ENCODE measurements at places on chromosomes 5 and 9.
A peak's percentile ranks its signal among the peaks of the same experiment; 100 is the strongest.

DNA sequence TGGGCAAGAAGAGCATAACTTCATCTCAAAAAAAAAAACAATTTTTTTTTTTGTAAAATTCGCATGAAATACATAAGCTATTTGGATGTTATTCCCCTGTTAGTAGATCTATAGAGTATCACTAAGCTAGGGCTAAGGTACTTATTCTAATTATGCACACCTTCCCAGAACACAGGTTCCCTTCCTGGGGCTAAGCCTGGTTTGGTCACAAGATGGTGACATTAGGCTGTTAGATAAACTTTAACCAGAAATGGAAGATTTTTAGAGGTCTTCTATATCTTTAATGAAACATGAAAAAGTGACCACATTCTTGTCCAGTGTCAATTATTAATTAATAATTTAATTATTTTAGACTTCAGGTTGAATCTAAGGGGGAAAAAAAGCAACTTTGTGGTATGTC is 433.5 kb downstream of the CDH18 start:
- no peak for DNase-seq

- DNase-seq: no peak
Measured at GRCh38 chr5:176486189-176486757, 38.1 kb downstream of the FAF2 start.

- no peak for DNase-seq
Measured at GRCh38 chr5:81631621-81632020, 119.3 kb downstream of the SSBP2 start.

GRCh38 chr5:43891112-43891511 is 288.1 kb downstream of the NNT start:
- peak; percentile 32 for DNase-seq

DNA sequence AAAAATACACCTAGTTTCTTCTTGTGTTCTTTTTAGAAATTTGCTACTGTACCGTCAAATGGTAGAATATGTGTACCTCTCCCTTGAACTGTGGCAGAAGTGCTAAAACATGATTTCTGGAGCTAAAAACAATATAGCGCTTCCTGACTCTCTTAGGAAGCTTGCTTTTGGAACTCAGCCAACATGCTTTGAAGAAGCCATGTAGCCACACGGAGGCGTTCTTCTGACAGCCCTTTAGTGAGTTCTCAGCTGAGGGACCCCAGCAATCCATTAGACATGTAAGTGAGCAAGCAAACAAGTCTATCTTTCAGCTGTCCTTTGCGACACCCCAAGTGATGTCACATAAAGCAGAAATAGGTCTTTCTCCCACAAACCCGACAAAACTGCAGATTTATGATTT is 917.0 kb downstream of the CDH9 start:
- no peak for DNase-seq

- peak; percentile 1 for DNase-seq
Measured at GRCh38 chr5:93736284-93736683, 5.1 kb downstream of the POU5F2 start.

- DNase-seq: no peak
Measured at GRCh38 chr5:109550077-109550476, 139.7 kb upstream of the MAN2A1 start.

DNA sequence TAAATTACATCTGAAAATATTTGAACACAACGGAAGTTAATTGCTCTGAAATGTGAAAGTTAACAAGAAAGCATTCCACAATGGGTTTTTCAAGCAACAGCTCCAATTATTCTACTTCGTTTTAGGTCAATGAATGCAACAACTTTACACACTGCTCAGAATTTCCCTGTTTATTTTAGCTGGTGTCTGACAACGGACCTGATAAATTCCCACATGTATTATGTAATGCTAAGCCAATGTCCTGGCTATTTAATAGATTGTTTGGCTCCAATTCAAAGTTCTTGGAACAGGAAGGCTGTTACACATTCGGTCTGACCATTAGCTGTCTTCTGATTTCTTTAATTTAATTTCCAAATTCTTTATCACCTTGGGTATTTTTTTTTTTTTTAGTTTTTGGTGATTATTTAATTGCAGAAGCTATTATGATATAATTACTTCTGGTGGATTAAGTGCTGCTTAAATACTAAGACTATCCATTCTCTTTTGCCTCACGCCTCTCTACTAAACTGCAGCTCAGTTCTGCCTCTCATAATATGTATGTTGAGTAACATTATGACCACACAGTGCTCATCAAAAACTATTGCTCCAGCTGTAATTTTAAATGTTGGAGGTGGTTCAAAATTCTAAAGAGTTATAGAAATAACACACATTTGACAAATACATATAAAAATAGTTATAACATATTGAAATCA is 57.9 kb downstream of the MEF2C start:
- DNase-seq: peak; percentile 12

DNA sequence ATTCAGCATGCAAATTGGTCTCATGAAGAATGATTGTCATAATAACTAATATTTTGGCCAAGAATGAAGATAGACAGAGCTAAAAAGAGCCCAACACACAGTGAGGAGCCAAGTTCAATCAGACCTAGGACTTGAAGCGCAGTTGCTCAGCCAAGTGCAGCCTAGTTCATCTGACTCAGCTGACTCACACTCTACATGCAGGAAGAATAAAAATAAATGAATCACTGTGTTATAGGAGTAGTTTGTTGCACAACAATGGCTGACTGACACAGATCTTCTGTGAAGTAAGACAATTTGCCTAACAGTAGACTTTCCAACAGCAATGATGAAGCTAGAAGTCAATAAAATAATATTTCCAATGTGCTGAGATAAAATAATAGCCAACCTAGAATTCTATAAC is 261.5 kb downstream of the CEMIP2 start:
- DNase-seq: peak; percentile 68

- DNase-seq: no peak
Measured at GRCh38 chr9:90107726-90108655, 503.2 kb downstream of the GADD45G start.

DNA sequence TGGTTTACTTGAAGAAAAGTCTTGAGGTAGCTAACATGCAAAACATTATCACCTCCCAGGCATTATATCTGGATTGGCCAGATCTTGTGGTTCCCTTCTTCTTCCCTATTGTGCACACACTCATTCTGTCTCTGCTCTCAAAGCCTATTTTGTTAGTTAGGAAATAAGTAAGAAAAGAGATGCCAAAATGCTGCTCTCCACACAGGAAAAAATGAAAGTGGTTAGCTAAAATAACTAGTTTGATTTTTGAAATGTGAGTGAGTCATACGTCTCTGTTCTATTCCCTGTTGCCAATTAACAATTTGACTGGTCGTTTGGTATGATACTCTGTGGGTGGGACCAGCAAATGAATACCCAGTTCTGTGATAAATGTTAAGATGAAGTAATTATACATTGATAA is 28.1 kb downstream of the LMNB1 start:
- peak; percentile 72 for DNase-seq

GRCh38 chr9:68720656-68721313 is 15.7 kb downstream of the PIP5K1B start:
- no peak for DNase-seq

GRCh38 chr5:39459907-39460306 is 35.1 kb upstream of the DAB2 start:
- DNase-seq: no peak

DNA sequence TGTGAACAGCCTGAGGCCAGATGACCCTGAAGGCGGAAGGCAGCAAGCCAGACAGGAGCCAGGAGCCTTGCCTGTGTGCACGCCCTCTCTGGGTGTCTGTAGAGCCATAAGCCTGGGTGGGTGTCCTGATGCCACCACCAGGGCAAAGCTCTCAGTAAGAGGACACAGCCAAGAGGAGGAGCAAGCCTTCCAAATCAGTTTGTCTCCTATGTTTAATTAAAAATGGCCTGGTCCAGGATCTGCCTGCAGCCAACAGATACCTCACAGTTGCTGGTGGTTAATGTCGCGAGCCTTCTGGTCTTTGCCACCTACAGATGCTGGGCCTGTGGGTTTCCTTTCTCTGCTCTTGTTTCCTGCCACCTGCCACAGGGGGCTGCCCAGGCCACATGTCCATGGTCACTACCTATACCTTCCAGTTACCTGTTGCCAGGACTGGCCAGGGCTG is 56.9 kb downstream of the SYK start:
- DNase-seq: no peak

DNA sequence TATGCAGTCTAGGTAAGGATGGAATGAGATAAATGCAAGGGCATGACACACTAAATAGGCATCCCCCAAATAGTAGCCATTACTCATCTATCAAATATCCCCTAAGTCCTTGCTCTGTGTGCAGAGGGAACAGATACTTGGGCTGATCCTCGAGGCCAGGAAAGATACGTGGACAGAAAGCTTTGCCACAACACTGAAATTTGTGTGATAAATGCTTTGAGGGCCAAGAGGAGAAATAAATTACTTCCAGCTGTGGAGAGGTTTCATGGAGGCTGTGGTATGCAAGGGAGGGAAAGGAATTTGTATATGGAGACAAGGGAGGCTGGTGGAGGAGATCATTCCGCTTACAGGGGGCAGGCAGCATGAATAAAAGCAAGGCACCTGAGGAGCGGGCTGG is 18.5 kb downstream of the ATOX1 start:
- peak; percentile 94 for DNase-seq

GRCh38 chr5:7894860-7895259 is 25.9 kb downstream of the MTRR start:
- no peak for DNase-seq

DNA sequence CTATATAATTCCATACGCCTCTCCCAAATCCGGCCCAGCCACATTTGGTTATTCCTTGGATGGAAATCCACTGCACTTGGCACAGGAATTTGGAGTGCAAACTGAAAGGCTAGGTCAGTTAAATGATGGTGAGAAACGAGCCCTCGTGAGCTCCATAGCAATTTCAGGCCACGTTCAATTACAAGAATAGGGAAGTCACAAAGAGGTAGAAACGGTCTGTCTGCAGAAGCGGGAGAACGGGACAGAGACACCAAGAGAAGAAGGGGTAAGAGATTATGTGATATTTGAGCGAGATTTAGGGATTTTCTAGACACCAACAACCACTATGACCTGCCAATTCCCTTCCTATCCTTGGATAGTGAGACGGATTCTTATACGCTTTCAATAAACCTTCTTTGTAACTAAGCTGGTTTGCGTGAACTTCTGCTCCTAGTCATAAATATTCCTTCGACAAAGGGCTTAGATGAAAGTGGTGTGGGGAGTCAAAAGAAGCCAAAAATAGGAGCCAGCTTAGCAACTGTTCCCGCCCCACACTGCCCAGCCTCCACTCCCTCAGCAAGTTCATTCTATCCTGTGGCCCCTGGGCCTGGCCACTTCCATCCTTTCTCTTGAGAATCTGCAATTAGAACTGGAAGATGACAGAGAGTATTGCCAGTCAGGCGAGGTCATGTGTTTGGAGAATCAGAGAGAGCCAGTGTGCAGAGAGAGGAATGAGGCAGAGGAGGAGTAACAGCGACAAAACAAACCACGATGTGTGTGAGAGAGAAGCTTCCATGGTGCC is 118.4 kb downstream of the ZNF608 start:
- no peak for DNase-seq

GRCh38 chr5:9354336-9355081 is 191.4 kb downstream of the SEMA5A start:
- DNase-seq: no peak

DNA sequence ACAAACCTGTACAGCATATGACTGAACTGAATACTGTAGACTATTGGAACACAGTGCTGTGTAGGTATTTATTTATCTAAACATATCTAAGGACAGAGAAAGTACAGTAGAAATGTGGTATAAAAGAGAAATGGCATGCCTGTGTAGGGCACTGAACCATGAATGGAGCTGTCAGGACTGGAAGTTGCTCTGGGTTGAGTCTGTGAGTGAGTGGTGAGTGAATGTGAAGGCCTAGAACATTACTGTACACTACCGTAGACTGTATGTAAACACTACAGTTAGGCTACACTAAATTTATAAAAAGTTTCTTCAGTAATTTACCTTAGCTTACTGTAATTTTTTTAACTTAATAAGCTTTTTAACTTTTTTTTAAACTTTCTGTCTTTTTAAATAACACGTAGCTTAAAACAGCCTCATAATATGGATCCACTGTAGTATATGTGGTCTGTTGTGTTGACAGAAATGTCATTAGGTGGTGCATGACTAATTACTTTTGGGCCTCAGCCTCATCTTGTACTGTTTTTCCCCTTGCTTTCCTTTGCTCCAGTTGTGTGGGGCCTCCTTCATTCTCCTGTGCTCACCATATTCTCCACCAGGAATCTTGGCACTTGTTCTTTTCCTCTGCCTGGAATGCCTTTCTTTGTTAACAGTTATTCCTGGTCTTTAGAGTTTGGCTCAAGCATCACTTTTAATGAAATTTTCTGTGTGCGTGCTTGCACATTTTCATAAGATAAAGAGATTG is 8.8 kb downstream of the SPIN1 start:
- no peak for DNase-seq

GRCh38 chr9:9892217-9892616 is 720.6 kb downstream of the PTPRD start:
- no peak for DNase-seq

GRCh38 chr9:75170898-75171360 is 82.6 kb downstream of the OSTF1 start:
- no peak for DNase-seq

DNA sequence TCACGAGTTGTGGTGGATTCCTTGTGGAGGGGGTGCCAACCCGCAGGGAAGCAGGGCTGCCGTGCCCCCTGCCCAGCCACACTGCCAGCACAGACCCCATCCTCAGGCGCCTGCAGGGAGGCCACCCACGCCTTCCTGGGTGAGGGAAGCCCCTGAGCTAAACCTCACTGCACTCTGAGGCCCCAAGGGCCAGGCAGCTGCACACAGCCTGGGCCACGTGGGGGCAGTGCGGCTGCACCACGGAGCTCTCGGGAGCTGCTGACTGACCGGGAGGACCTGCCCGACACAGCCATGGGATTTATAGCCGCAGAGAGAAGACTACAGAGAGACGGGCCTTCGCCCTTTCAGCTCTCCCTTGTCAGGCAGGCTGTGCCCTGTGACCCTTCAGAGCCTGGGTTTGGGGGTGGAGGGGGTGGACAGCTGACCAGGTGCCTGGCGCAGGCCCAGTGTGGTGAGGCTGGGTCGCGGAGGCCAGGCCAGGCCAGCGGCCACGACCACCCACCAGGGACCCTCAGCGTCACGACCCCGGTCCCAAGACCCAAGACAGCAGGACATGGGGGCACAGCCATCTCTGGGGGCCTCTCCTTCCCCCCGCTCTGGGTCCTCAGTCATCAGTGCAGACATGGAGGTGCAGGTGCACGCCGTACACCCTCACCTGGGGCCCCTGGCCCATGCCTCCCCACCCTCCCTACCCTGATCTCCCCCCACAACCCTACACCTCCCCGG is 4.3 kb upstream of the AHRR start:
- peak; percentile 67 for DNase-seq

- no peak for DNase-seq
Measured at GRCh38 chr9:130891688-130892476, 4.7 kb downstream of the QRFP start.

- DNase-seq: no peak
Measured at GRCh38 chr5:81226949-81227348, 6.2 kb upstream of the CKMT2 start.

All from fibroblast of gingiva (primary cell).